ENCODE measurements at places on chromosomes 7 and 10.

DNA sequence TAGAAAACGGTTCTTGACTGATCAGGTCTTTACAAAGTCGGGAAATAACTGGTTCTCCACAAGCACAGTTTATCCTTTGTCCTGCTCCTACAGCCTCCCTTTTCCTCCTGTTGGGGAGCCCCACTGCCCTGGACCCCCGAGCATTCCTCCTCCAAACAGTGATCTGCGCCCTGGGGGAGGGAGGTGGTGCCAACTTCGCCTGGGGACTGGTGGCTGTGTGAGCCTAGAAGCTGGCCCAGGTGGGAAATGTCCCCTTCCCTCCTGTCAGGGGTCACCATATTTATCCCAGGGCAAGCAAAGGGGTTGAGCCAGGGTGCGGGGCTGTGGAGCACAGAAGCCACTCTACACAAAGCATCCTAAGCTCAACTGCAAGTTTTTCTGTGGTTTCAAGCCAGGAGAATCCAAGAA lies 5.2 kb downstream of the HMX3 start:
- no peak for DNase-seq

GRCh38 chr7:1919539-1920265 lies 249.6 kb downstream of the ELFN1 start:
- no peak for DNase-seq

GRCh38 chr10:105742184-105742583 lies 1101.1 kb downstream of the SORCS3 start:
- no peak for DNase-seq

GRCh38 chr7:13174991-13175390 lies 487.6 kb downstream of the ARL4A start:
- no peak for DNase-seq

All from activated CD4-positive, CD25-positive, alpha-beta regulatory T cell (primary cell).